ENCODE measurements at places on chromosomes 3 and 15. TPM values are rescaled to one million over a fixed set of nuclear protein-coding genes. Genes with fewer than 3 reads are reported as not detected.
A peak's percentile ranks its signal among the peaks of the same experiment; 100 is the strongest.

The SKOR1 gene
- 0.17 TPM for total RNA-seq

The RPL14 gene
- 493 TPM for total RNA-seq

The TRH gene
- not detected for total RNA-seq

The ITIH1 gene
- total RNA-seq = not detected

The XXYLT1 gene
- total RNA-seq = 12.4 TPM

The NEK10 gene
- total RNA-seq = 23.0 TPM

The CMSS1 gene
- 6.9 TPM for total RNA-seq

The ABHD14A gene
- 9.0 TPM for total RNA-seq

- H3K27ac ChIP-seq = no peak overlapping the region
- H3K4me3 ChIP-seq = no peak overlapping the region
- peaks cover 31% of the 10 kb centered on the region for H3K27me3 ChIP-seq
- no peaks in the 10 kb centered on the region for H3K36me3 ChIP-seq
- DNase-seq = no peak
Observed at GRCh38 chr15:69086427-69087204, 72.1 kb downstream of the NOX5 start.

DNA sequence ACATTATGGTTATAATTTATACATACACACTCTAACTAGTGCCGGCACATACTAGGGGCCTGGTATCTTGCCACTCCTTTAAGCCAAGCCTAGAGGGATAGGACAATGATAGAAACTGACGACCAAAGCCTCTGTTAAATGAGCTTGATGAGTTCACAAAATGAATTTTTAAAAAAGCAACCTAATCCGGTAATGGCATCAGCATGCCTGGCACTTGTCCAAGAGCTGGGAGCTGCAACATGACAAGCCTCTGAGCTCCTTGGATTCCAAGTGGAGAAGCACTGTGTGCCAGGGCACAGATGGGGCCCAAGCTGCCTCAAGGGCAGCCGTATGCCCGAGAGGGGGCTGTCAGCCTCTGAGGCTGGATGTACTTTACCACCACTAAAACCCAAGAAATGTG lies 9.7 kb downstream of the ETV5 start:
- H3K4me3 ChIP-seq = no peak overlapping the region
- H3K36me3 ChIP-seq = no peaks in the 10 kb centered on the region
- peaks cover 20% of the 10 kb centered on the region for H3K4me1 ChIP-seq
- peak overlapping the region; percentile 4 for H3K27ac ChIP-seq
- DNase-seq = peak; percentile 85

GRCh38 chr15:39887832-39888231 lies 32.2 kb downstream of the GPR176 start:
- peaks cover 5% of the 10 kb centered on the region for H3K4me1 ChIP-seq
- H3K27ac ChIP-seq = no peak overlapping the region
- H3K36me3 ChIP-seq = peaks cover 2% of the 10 kb centered on the region
- DNase-seq = peak; percentile 35
- no peaks in the 10 kb centered on the region for H3K27me3 ChIP-seq
- H3K4me3 ChIP-seq = no peak overlapping the region

GRCh38 chr15:78048628-78048920 lies 28.9 kb downstream of the TBC1D2B start:
- H3K36me3 ChIP-seq = peaks cover 6% of the 10 kb centered on the region
- no peak overlapping the region for H3K4me3 ChIP-seq
- H3K27ac ChIP-seq = peak overlapping the region; percentile 8
- peaks cover 26% of the 10 kb centered on the region for H3K4me1 ChIP-seq
- no peak for DNase-seq

- no peak overlapping the region for H3K4me3 ChIP-seq
- no peak overlapping the region for H3K27ac ChIP-seq
- peak; percentile 60 for DNase-seq
- peaks cover 12% of the 10 kb centered on the region for H3K4me1 ChIP-seq
- no peaks in the 10 kb centered on the region for H3K27me3 ChIP-seq
Observed at GRCh38 chr3:123791898-123792297, 92.2 kb downstream of the MYLK start.

DNA sequence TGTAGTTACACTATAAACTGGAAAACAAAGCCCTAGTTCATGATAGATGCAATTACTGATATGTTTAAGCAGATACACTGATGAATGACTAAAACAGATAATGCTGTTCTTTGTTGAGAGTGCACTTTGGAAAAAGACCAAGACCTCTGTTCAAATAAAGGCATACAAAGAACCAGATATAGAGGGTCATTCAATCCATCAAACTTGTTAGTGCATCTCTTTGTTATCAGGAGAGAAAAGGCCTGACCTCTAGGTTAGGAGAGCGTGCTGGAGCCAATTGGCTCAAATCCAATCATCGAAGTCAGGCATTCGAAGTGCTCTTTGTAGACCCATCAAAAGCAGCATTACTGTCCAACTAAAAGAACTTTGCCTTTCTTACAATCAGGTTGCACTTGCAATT lies 124.2 kb downstream of the TFG start:
- no peak overlapping the region for H3K27ac ChIP-seq
- no peaks in the 10 kb centered on the region for H3K36me3 ChIP-seq
- no peak overlapping the region for H3K4me3 ChIP-seq

GRCh38 chr3:40476478-40477470 lies at the start of gene ZNF619:
Gene ZNF619 (plus strand): TSS chr3:40477122. CDS start chr3:40477980, 858 bp downstream.
- H3K4me1 ChIP-seq = peaks cover 2% of the 10 kb centered on the region
- DNase-seq = peak; percentile 83
- H3K27me3 ChIP-seq = no peaks in the 10 kb centered on the region
- H3K36me3 ChIP-seq = no peaks in the 10 kb centered on the region
- peak within 1 kb of the TSS; percentile 65 for H3K4me3 ChIP-seq
- H3K27ac ChIP-seq = peak within 1 kb of the TSS; percentile 70

- no peaks in the 10 kb centered on the region for H3K27me3 ChIP-seq
- no peak overlapping the region for H3K27ac ChIP-seq
- H3K4me1 ChIP-seq = no peaks in the 10 kb centered on the region
- no peak overlapping the region for H3K4me3 ChIP-seq
- DNase-seq = no peak
Observed at GRCh38 chr3:188169830-188170455, 16.0 kb downstream of the LPP start.

- H3K4me3 ChIP-seq = no peak overlapping the region
- H3K4me1 ChIP-seq = no peaks in the 10 kb centered on the region
- H3K27ac ChIP-seq = no peak overlapping the region
Observed at GRCh38 chr3:171632766-171633165, 172.6 kb upstream of the TNIK start.

GRCh38 chr3:46245146-46245545 lies 2.9 kb downstream of the CCR3 start:
- H3K27ac ChIP-seq = no peak overlapping the region
- no peak for DNase-seq
- no peaks in the 10 kb centered on the region for H3K4me1 ChIP-seq

- H3K27ac ChIP-seq = no peak overlapping the region
- H3K4me3 ChIP-seq = no peak overlapping the region
- no peaks in the 10 kb centered on the region for H3K27me3 ChIP-seq
Observed at GRCh38 chr3:54065140-54065539, 57.2 kb upstream of the CACNA2D3 start.

DNA sequence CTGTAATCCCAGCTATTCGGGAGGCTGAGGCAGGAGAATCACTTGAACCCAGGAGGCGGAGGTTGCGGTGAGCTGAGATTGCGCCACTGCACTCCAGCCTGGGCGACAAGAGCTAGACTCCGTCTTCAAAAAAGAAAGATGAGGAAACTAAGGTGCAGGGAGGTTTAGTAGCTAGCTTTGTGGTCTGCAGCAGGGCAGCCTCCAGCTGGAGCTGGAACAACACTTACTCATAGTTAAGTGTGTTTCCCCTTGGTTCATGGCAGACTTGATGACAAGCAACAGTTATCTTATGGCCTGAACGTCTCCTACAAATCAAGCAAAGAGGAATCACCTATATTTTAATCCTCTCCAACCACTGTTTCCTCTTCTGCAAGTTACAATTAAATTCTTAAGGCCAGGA lies 12.6 kb downstream of the KAT2B start:
- H3K36me3 ChIP-seq = no peaks in the 10 kb centered on the region
- DNase-seq = no peak
- H3K4me3 ChIP-seq = no peak overlapping the region
- H3K4me1 ChIP-seq = peaks cover 8% of the 10 kb centered on the region
- H3K27ac ChIP-seq = no peak overlapping the region

GRCh38 chr3:180959691-180960090 lies 29.8 kb downstream of the DNAJC19 start:
- DNase-seq = no peak
- H3K36me3 ChIP-seq = peaks cover 6% of the 10 kb centered on the region
- H3K27me3 ChIP-seq = no peaks in the 10 kb centered on the region
- H3K4me3 ChIP-seq = no peak overlapping the region
- no peaks in the 10 kb centered on the region for H3K4me1 ChIP-seq
- H3K27ac ChIP-seq = no peak overlapping the region

All from fibroblast of lung (primary cell).